Kidney tubule cell (primary cell): ENCODE measurements at places on chromosomes 4 and X.

DNA sequence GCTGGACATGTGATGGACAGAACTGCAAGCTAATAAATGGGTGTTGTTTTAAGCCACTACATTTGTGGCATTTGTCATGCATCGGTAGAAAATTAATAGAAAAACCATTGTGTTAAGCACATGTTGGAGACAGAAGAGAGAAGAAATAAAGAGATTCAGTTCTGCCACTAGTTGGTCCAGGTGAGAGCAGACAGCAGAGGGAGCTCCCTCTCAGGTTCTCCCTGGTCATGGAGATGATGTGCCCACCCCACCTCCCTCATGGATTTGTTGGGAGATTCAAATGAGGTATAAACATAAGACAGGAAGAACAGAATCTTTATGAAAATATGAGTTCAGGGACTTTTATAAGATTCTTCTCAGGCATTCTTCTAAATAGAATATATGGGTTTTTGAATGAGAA is 36.8 kb upstream of the OCIAD2 start:
- peak; percentile 59 for DNase-seq

DNA sequence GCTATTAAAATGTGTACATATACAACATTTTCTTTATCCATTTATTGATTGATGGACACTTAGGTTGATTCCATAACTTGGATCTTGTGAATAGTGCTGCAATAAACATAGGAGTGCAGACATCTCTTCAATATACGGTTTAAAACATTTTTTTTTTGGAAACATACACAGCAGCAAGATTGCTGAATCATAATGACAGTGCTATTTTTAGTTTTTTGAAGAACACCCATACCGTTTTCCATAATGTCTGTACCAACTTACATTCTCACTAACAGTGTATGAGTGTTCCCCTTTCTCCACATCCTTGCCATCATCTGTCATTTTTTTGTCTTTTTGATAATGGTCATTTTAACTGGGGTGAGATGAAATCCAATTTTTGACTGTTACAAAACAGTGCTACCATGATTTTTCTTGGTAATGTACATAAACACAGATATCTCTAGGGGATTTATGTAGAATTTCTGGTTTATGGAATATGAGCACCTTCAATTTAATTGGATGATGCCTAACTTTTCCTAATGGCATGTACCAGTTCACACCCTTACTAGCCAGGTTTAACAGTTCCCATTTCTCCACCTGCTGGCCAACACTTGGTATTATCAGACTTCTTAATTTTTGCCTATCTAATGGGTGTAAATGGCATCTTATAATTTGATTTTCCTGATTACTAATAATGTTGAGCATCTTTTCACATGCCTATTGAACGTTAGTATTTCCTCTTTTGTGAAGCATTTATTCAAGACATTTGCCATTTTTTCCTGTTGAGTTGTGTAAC is 21.0 kb upstream of the TMSB15B start:
- peak; percentile 43 for DNase-seq

- no peak for DNase-seq
Measured at GRCh38 chr4:6710996-6711395, 1.3 kb upstream of the MRFAP1L1 start.

GRCh38 chrX:22360129-22360528 is 87.4 kb downstream of the CBLL2 start:
- no peak for DNase-seq

DNA sequence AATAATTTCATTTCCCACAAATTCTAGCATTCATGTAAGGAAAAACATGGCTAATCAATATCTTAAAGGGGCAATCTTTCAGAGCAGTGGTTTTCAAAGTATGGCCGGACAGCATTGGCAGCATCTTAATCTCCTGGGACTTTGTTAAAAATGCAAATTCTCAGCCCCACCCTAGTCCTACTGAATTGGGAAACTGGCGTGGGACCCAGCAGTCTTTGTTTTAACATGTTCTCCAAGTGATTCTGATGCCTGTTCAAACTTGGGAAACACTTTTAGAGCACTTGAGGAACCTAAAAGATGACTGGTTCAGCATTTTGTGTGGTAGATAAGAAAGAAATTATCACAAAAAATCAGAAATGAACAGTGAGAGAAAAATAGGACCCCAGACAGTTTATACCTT is 65.7 kb downstream of the ZFX start:
- DNase-seq: no peak

DNA sequence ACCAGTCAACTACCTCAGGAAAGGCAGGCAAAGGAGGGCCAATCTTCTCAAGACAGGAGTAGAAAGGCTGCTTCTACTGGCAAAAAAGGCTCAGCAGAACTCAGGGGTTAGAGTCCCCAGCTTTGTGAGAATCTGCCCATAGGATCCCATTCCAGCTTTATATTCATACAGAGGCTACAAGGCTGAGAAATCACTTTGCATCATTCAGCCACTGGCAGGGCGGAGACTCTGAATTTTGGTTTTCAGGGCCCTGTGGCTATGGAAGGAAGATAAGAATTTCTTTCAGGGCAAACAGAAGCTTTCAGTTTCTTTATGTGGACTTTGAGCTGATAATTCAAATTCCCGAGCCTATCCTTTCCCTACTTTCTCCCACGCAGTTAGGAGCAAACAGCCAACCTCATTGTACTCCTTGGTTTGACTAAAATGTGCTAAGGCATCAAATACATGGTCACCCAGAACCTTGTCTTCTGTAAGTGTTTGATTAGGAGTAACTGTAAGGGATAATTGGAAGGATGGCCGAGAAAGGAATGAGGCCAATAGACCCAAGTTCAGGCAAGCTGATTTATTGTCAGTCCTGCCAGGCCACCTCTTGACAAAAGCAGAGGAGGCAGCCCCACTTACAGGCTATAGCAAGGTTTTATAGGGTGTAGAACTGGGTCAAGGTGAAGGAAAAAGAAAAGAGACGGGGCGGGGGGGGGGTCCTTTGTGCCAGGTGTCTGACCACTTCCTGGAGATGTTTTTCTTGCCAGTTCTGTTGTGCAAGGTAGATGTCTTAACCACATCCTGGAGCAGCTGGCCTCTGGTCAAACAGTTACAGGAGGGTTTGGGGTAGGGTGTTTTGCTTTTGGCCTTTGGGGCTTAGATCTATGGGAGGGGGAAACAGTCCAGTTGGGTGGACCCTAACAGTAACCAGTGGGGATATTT is 165.3 kb upstream of the PPP1R2C start:
- peak; percentile 46 for DNase-seq
